Activated T-cell treated with anti-CD3 and anti-CD28 coated beads, Interleukin-2, amount 50 U/mL, for 72 hours (primary cell): ENCODE measurements at places on chromosomes 16 and 17.

GRCh38 chr17:7786866-7787265 lies 47.2 kb upstream of the KDM6B start:
- H3K4me3 ChIP-seq: no peak overlapping the region
- no peak overlapping the region for H3K27ac ChIP-seq
- H3K4me1 ChIP-seq: no peaks in the 10 kb centered on the region

GRCh38 chr17:78256707-78257591 lies 25.5 kb downstream of the TMEM235 start:
- no peak overlapping the region for H3K4me3 ChIP-seq
- no peak for DNase-seq
- H3K27ac ChIP-seq: no peak overlapping the region
- peaks cover 75% of the 10 kb centered on the region for H3K4me1 ChIP-seq

GRCh38 chr17:11240841-11241610 lies at the start of gene SHISA6:
SHISA6 (plus strand) TSS chr17:11241213.
- DNase-seq: no peak
- H3K4me3 ChIP-seq: no peak within 1 kb of the TSS
- H3K36me3 ChIP-seq: peaks cover 5% of the 10 kb centered on the region
- H3K4me1 ChIP-seq: no peaks in the 10 kb centered on the region
- H3K27ac ChIP-seq: no peak within 1 kb of the TSS

GRCh38 chr16:76906552-76906951 lies 284.4 kb upstream of the MON1B start:
- H3K27me3 ChIP-seq: no peaks in the 10 kb centered on the region
- no peak overlapping the region for H3K27ac ChIP-seq
- H3K36me3 ChIP-seq: no peaks in the 10 kb centered on the region
- no peak overlapping the region for H3K4me3 ChIP-seq

DNA sequence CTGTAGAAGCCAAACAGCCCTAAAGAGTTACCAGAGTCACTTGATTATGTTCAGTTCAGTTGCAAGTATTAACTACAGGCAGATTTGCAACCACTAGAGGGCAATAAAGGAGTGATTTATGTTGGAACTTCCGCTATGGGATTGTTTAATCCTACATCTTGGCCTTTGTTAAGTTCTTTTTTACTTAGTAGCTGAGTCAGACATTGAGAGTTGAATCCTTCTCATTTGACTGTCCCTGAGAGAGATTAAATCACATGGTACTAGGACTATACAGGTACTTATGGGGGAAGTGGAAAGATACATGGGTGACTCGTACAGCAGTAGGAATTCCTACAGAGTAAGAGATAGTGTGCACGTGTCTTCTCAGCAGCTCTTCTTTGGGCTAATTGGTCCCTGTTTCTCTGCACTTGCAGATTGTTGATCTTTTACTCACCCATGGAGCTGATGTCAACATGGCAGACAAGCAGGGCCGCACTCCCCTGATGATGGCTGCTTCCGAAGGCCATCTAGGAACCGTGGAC lies 40.3 kb downstream of the CYB561 start:
- H3K27me3 ChIP-seq: no peaks in the 10 kb centered on the region
- no peaks in the 10 kb centered on the region for H3K36me3 ChIP-seq
- no peak for DNase-seq
- H3K4me3 ChIP-seq: no peak overlapping the region
- peaks cover 7% of the 10 kb centered on the region for H3K4me1 ChIP-seq

- H3K36me3 ChIP-seq: peaks cover 2% of the 10 kb centered on the region
- H3K4me3 ChIP-seq: peak overlapping the region; percentile 67
- peaks cover 14% of the 10 kb centered on the region for H3K4me1 ChIP-seq
- DNase-seq: no peak
- H3K27ac ChIP-seq: no peak overlapping the region
- H3K27me3 ChIP-seq: no peaks in the 10 kb centered on the region
These were observed 7.1 kb upstream of the LGALS3BP start for GRCh38 chr17:78986649-78987328.

GRCh38 chr17:21318439-21318838 lies 33.9 kb downstream of the MAP2K3 start:
- H3K27me3 ChIP-seq: peaks cover 4% of the 10 kb centered on the region
- no peak for DNase-seq
- no peak overlapping the region for H3K4me3 ChIP-seq
- no peaks in the 10 kb centered on the region for H3K36me3 ChIP-seq
- no peak overlapping the region for H3K27ac ChIP-seq

DNA sequence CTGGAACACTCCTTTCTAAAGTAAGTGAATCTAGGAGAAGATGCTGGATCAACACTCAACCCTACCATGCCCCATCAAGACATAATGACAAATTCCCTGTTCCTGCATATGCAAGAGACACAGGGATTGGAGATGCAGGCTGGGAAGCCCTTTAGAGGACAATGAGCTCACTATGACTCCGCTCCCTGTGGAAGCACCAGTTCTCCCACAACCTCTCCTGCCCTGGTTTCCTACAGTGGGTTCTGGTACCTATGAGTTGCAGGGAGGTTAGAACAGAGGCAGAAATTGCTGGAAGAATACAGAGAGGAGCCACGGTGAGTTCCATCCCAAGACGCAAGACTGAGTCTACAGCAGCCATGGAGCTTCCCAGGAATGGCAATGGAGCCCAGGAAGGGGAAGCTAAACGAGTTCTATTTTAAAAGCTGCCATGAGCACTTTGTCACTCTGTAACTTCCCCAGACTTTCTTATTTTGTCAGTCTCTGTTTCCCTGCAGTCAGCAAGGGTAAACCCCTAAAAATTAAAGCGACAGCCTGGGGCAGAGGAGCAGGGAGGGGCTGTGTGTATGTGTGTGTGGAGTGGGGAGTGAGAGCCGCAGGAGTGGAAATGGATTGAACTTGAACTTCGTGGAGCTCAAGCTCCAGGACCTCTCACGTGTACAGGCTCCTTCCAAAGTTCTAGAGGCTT lies 42.3 kb upstream of the PIK3R6 start:
- no peak overlapping the region for H3K4me3 ChIP-seq
- no peak overlapping the region for H3K27ac ChIP-seq
- no peaks in the 10 kb centered on the region for H3K27me3 ChIP-seq
- peaks cover 38% of the 10 kb centered on the region for H3K4me1 ChIP-seq

DNA sequence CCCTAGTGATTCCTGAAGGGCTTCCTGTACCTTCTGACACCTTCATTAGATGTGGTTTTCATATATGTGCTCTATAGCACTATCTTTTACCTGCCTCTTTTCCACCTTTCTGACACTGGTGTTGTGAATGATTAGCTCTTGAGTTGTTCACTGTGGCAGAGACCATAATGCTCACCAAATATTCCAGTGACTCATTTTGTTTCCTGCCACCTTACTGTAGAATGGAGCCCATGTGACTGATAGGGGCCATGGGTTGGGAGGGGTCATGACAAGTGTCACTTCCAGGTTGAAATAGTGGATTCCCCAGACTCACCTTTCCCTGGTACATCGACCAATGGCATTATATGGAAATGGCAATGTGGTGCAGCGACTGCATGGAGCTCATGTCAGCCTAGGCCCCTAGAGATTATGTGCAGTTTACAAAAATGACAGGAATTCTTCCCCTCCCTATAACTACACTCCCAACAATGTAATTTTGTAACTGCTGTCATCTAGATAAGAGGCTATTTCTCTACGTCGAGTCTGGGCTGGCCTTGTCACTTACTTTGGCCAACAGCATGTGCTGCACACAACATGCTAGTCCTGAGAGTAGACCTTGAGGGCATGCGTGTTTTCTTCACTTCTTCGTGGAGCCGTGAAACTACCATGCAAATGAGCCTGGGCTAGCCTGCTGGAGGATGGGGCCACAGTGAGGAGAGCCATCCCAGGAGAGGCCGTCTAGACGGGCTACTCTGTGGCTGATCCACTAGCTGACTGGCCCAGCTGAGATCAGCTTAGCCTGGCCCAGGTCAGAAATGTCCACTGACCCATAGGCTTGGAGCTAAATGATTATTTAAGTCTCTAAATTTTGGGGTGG lies 409.5 kb downstream of the CA10 start:
- H3K4me3 ChIP-seq: no peak overlapping the region
- peaks cover 5% of the 10 kb centered on the region for H3K4me1 ChIP-seq
- no peaks in the 10 kb centered on the region for H3K27me3 ChIP-seq
- H3K27ac ChIP-seq: no peak overlapping the region

- no peak overlapping the region for H3K4me3 ChIP-seq
- DNase-seq: no peak
- H3K36me3 ChIP-seq: no peaks in the 10 kb centered on the region
- H3K27ac ChIP-seq: no peak overlapping the region
- peaks cover 21% of the 10 kb centered on the region for H3K4me1 ChIP-seq
These were observed 214.7 kb downstream of the SPECC1 start for GRCh38 chr17:20223808-20224328.

DNA sequence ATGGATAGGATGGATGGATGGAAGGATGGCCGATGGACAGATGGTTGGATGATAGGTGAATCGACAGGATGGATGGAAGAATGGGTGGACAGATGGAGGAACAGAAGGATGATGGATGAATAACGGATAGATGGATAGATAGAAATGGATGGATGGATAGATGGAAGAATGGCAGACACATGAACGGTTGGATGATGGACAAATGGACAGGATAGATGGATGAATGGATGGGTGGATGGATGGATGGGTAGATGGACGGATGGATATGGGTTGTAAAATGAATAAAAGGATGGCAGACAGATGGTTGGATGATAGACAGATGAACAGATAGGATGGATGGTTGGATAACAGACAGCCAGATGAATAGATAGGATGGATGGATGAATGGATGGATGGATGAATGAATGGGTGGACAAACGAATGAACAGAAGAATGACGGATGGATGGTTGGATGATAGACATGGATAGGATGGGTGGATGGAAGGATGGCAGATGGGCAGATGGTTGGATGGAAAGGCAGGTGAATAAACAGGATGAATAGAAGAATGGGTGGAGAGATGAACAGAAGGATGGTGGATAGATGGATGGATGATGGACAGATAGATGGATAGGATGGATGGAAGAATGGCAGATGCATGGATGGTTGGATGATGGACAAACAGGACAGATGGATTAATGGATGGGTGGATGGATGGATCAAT lies 55.9 kb downstream of the DYNLRB2 start:
- peaks cover 16% of the 10 kb centered on the region for H3K36me3 ChIP-seq
- H3K4me1 ChIP-seq: peaks cover 15% of the 10 kb centered on the region
- no peak overlapping the region for H3K4me3 ChIP-seq
- H3K27me3 ChIP-seq: peaks cover 27% of the 10 kb centered on the region

- no peak for DNase-seq
- H3K36me3 ChIP-seq: peaks cover 3% of the 10 kb centered on the region
- no peak overlapping the region for H3K27ac ChIP-seq
- no peak overlapping the region for H3K4me3 ChIP-seq
- peaks cover 7% of the 10 kb centered on the region for H3K4me1 ChIP-seq
These were observed 9.2 kb downstream of the KRT33B start for GRCh38 chr17:41360296-41360995.

GRCh38 chr16:71564335-71564967 lies 12.4 kb downstream of the TAT start:
- no peaks in the 10 kb centered on the region for H3K36me3 ChIP-seq
- peak overlapping the region; percentile 96 for H3K4me3 ChIP-seq
- peaks cover 17% of the 10 kb centered on the region for H3K4me1 ChIP-seq
- peak overlapping the region; percentile 90 for H3K27ac ChIP-seq
- no peak for DNase-seq

DNA sequence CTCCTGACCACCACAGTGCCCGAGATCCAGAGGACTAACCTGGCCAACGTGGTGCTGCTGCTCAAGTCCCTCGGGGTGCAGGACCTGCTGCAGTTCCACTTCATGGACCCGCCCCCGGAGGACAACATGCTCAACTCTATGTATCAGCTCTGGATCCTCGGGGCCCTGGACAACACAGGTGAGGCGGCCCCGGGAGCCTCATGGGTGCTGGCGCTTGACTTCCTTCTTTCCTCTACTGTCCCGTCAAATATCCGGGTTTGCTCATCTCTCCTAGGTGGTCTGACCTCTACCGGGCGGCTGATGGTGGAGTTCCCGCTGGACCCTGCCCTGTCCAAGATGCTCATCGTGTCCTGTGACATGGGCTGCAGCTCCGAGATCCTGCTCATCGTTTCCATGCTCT lies 13.7 kb downstream of the DHX38 start:
- no peak overlapping the region for H3K4me3 ChIP-seq
- no peak for DNase-seq
- H3K27me3 ChIP-seq: no peaks in the 10 kb centered on the region
- H3K27ac ChIP-seq: no peak overlapping the region

DNA sequence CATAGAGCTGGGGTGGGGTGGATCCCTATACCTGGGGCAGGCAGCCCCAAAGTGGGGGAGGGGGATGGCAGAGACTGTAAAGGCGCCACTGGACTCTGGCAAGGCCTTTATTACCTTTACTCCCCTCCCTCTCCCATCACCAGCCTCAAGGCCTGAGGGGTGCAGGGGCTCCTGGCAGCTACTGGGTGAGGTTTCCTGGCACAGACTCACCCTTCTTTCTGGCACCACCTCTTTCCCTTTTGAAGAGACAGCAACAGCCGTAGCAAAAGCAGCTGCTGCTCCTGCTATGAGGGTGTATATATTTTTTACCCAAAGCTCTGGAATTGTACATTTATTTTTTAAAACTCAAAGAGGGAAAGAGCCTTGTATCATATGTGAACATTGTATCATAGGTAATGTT lies 17.6 kb downstream of the RAPGEFL1 start:
- H3K27ac ChIP-seq: no peak overlapping the region
- H3K4me1 ChIP-seq: peaks cover 12% of the 10 kb centered on the region
- DNase-seq: no peak
- no peaks in the 10 kb centered on the region for H3K36me3 ChIP-seq

- no peak overlapping the region for H3K4me3 ChIP-seq
- peaks cover 38% of the 10 kb centered on the region for H3K27me3 ChIP-seq
- no peaks in the 10 kb centered on the region for H3K4me1 ChIP-seq
- DNase-seq: no peak
- H3K36me3 ChIP-seq: peaks cover 2% of the 10 kb centered on the region
These were observed 1.5 kb upstream of the MARCHF10 start for GRCh38 chr17:62809656-62810055.

GRCh38 chr16:46765050-46765449 lies 16.9 kb upstream of the MYLK3 start:
- no peak for DNase-seq
- no peak overlapping the region for H3K4me3 ChIP-seq
- H3K4me1 ChIP-seq: peaks cover 5% of the 10 kb centered on the region
- H3K27ac ChIP-seq: no peak overlapping the region
- H3K27me3 ChIP-seq: no peaks in the 10 kb centered on the region

DNA sequence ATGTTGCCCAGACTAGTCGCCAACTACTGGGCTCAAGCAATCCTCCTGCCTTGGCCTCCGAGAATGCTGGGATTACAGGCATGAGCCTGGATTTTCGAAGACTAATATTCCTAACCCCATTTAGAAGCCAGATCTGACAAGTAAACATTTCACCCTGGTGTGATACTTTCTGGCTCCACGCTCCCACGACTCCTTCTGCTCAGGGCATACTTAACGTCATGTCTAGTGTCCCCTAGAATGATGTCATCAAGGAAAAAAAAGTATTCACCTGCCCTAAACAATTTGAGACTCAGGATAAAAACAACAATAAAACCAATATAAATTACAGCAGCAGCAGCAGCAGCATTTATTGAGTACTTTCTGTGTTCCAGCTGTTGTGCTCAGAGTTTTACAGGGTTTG lies 13.2 kb downstream of the ITGB3 start:
- H3K4me1 ChIP-seq: no peaks in the 10 kb centered on the region
- H3K27ac ChIP-seq: no peak overlapping the region
- peaks cover 3% of the 10 kb centered on the region for H3K36me3 ChIP-seq
- DNase-seq: no peak

GRCh38 chr16:84207251-84207650 lies 16.3 kb downstream of the ADAD2 start:
- DNase-seq: no peak

GRCh38 chr16:89785523-89786155 lies 30.8 kb downstream of the FANCA start:
- peaks cover 22% of the 10 kb centered on the region for H3K4me1 ChIP-seq
- H3K4me3 ChIP-seq: no peak overlapping the region
- DNase-seq: no peak
- H3K36me3 ChIP-seq: peaks cover 10% of the 10 kb centered on the region
